ENCODE measurements at places on chromosomes 5 and 9. TPM values are rescaled to one million over a fixed set of nuclear protein-coding genes. Genes with fewer than 3 reads are reported as not detected.

Gene FAM78A
- 0.59 TPM for total RNA-seq

DNA sequence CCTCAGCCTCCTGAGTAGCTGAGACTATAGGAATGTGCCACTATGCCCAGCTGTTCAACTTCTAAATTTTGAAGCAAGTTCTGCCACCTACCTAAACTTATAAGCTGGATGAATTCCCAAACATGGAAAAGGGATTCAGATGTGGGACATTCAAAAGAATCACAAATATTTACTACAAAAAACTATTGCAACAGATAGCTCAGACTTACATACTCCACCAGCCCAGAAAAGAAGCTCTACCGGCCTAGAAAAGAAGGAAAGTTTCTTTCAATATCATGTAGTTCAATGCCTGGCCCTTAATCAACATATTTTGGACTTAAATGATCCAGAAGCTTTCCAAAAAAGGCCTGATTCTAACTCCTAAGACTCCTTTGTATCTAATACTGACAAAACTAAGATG, 23.8 kb downstream of the SH3RF2 start:
- peaks cover 12% of the 10 kb centered on the region for H3K4me1 ChIP-seq
- no peak overlapping the region for H3K4me3 ChIP-seq
- H3K36me3 ChIP-seq, result no peaks in the 10 kb centered on the region
- no peaks in the 10 kb centered on the region for H3K27me3 ChIP-seq
- H3K27ac ChIP-seq, result no peak overlapping the region
- DNase-seq, result no peak

DNA sequence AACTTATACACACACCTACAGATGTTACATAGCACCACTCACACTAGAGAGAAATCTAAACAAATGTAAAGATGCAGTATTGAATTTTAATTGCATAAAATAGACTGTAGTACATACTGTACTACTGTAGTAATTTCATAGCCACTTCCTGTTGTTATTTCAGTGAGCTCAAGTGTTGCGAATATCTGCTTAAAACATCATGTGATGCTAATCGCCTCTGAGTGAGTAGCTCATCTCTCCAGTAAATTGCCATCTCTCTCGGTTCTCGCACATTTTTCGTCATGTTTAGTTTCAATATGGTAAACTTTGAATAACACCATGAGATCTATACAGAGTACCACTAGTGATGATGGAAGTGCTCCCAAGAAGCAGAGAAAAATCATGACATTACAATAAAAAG, 22.0 kb upstream of the ARHGEF28 start:
- H3K4me3 ChIP-seq, result no peak overlapping the region
- H3K4me1 ChIP-seq, result peaks cover 12% of the 10 kb centered on the region
- no peak for DNase-seq
- H3K27ac ChIP-seq, result no peak overlapping the region
- no peaks in the 10 kb centered on the region for H3K36me3 ChIP-seq

- H3K4me1 ChIP-seq, result no peaks in the 10 kb centered on the region
- no peaks in the 10 kb centered on the region for H3K27me3 ChIP-seq
- H3K4me3 ChIP-seq, result no peak overlapping the region
- no peaks in the 10 kb centered on the region for H3K36me3 ChIP-seq
- no peak overlapping the region for H3K27ac ChIP-seq
These were observed 101.0 kb upstream of the GABRG2 start for GRCh38 chr5:161966564-161966963.

DNA sequence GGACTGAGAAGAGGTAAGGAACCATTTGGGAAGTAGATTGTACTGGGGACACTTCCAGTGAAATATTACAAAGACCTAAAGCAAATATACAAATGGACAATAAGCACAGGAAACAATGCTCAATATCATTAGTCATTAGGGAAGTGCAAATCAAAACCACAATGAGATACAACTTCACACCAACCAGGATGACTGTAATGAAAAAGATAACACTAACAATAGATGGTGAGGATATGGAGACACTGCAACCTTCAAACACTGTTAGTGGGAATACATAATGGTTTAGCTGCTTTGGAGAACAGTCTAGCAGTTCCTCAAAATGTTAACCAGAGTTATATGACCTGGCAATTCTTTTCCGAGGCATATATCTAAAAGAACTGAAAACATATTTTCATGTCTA, 149.7 kb downstream of the TRPM3 start:
- H3K27ac ChIP-seq, result no peak overlapping the region
- H3K4me3 ChIP-seq, result no peak overlapping the region
- H3K36me3 ChIP-seq, result no peaks in the 10 kb centered on the region
- no peak for DNase-seq
- no peaks in the 10 kb centered on the region for H3K4me1 ChIP-seq
- H3K27me3 ChIP-seq, result no peaks in the 10 kb centered on the region

GRCh38 chr5:142650060-142650459, 35.8 kb downstream of the FGF1 start:
- no peak overlapping the region for H3K27ac ChIP-seq
- no peak overlapping the region for H3K4me3 ChIP-seq
- H3K27me3 ChIP-seq, result no peaks in the 10 kb centered on the region
- H3K36me3 ChIP-seq, result no peaks in the 10 kb centered on the region
- DNase-seq, result no peak
- peaks cover 13% of the 10 kb centered on the region for H3K4me1 ChIP-seq

GRCh38 chr5:59471463-59471862, 422.1 kb downstream of the PDE4D start:
- H3K27me3 ChIP-seq, result no peaks in the 10 kb centered on the region
- DNase-seq, result no peak
- no peak overlapping the region for H3K27ac ChIP-seq
- no peak overlapping the region for H3K4me3 ChIP-seq
- H3K36me3 ChIP-seq, result no peaks in the 10 kb centered on the region

DNA sequence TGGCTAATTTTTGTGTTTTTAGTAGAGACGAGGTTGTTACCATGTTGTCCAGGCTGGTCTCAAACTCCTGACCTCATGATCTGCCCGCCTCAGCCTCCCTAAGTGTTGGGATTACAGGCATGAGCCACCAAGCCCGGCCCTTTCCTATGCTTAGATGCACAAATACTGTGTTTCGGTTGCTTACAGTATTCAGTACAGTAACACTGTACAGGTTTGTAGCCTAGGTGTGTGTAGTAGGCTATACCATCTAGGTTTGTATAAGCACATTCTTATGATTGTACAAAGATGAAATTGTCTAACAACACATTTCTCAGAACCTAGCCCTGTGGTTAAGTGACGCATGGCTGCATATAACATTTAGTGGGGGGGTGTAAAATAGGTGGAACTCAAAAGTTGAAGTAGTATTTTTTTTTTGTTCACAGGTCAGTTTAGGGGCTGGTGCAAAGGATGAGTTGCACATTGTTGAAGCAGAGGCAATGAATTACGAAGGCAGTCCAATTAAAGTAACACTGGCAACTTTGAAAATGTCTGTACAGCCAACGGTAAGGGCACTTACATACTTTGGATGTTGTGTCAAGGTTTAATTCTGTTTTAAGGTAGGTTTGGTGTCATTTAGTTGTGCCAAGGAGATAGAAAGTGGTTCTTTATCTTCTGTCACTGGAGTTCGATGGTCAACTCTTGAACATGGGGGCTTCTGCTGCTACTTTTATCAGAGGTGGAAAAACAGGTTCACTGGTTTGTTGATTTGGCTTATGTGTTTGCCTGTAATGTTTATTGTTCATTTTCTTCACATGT, 3.4 kb downstream of the NPM1 start:
- H3K4me3 ChIP-seq, result peak overlapping the region; percentile 93
- H3K27ac ChIP-seq, result peak overlapping the region; percentile 25
- H3K4me1 ChIP-seq, result peaks cover 21% of the 10 kb centered on the region
- no peaks in the 10 kb centered on the region for H3K27me3 ChIP-seq
- H3K36me3 ChIP-seq, result peaks cover 69% of the 10 kb centered on the region

DNA sequence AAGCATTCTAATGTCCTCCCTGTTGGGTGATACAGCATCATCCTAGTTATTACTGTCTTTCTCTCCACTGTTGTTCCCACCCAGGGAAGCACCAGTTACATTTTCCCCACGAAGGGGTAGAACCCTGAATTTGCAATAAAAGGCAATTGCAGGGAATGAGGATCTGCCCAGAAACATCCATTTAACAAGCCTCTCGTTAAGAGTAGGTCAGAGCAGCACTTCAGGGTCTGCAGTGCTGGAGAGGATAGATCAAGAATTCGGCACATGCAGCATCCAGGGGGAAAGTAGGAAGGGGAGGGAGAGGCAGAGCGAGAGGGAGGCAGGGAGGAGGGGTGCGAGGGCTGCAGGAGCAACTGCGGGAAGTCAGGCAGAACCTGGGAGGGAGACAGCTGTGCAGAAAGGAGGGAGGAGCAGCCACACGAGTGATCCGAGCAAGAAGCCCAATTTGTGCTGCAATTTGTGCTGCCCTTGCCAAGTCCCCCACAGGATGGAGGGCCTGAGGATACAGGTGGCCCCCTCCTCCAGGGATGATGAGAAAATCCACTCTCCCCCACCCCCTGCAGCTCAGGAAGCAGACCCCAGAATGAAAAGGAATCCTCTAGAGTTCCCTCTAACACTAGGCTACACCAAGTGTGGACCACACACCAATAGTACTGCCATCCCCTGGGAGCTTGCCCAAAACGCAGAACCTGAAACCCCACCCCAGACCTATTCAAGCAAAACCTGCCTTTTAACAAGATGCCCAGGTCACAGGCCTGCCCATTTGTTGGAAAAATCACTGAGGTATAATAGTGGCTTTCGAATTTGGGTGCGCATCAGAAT, 62.2 kb downstream of the EPB41L4B start:
- DNase-seq, result no peak
- no peaks in the 10 kb centered on the region for H3K27me3 ChIP-seq
- no peak overlapping the region for H3K4me3 ChIP-seq
- no peaks in the 10 kb centered on the region for H3K36me3 ChIP-seq
- H3K27ac ChIP-seq, result no peak overlapping the region
- H3K4me1 ChIP-seq, result peaks cover 22% of the 10 kb centered on the region

DNA sequence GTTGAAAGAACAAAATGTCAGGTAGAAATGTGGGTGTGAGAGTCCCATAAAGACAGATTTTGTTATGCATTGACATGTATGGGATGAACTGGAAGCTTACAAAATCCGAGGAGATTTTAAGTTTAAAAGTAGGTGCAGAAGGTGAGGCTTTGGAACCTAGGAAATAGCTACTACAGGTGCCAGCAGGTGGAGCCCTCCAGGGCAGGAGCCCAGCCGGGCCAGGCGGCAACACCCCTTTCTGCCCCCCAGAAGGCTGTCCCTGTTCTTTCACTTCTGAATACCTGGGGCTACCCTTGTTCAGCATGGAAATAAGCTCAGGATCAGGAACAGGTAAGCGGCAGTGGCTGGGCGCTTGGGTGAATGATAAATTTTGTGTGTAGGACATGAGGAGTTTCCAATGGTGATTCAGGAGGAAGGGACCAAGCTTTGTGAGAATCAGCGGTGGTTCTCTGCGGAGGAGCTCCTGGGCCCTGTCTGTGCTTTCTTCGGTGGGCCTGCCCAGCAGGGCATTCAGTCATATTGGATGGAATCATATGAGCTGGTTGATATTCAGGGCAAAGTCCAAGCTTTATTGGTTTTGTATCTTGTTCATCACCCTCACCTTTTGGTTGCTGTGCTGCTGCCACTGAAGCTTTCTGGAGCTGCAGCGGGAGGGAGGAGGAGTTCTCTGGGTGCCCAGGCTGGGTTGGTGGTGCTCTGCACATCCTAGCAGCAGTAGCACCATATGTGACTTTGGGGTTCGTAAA, 12.3 kb downstream of the PCBD2 start:
- no peaks in the 10 kb centered on the region for H3K27me3 ChIP-seq
- peaks cover 4% of the 10 kb centered on the region for H3K4me1 ChIP-seq
- DNase-seq, result peak; percentile 35
- H3K4me3 ChIP-seq, result no peak overlapping the region
- no peak overlapping the region for H3K27ac ChIP-seq

DNA sequence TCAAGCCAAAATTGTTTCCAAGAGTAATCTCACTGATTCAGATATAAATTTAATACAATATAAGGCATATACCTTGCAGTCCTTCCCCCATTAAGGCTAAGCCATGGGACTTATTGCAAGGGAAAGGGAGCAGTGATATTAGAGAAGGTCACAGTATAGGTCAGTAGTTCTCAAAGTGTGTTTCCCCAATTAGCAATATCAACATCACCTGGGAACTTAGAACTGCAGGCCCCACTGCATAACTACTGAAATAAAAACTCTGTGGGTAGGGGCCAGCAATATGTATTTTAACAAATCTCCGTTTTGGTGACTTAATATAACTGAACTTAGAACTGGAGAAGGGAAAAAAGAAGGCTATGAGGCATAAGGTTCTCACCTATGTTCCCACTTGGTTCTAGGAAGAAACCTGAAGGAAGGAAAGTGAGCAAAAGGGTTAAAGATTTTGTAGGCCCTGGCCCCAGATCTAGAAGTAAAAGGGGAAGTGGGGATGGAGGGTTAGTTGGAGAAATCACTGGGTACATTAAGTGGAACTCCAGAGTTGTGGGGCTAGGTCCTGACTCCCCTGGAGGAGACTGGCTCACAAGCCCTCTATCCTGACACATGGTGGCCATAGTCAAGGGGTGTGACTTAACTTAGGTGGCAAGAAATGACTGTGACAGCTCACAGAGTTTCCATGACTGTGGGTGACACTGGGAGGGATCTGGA, 40.7 kb downstream of the WDR36 start:
- DNase-seq, result no peak
- no peak overlapping the region for H3K4me3 ChIP-seq
- H3K27me3 ChIP-seq, result no peaks in the 10 kb centered on the region
- H3K4me1 ChIP-seq, result peaks cover 62% of the 10 kb centered on the region

DNA sequence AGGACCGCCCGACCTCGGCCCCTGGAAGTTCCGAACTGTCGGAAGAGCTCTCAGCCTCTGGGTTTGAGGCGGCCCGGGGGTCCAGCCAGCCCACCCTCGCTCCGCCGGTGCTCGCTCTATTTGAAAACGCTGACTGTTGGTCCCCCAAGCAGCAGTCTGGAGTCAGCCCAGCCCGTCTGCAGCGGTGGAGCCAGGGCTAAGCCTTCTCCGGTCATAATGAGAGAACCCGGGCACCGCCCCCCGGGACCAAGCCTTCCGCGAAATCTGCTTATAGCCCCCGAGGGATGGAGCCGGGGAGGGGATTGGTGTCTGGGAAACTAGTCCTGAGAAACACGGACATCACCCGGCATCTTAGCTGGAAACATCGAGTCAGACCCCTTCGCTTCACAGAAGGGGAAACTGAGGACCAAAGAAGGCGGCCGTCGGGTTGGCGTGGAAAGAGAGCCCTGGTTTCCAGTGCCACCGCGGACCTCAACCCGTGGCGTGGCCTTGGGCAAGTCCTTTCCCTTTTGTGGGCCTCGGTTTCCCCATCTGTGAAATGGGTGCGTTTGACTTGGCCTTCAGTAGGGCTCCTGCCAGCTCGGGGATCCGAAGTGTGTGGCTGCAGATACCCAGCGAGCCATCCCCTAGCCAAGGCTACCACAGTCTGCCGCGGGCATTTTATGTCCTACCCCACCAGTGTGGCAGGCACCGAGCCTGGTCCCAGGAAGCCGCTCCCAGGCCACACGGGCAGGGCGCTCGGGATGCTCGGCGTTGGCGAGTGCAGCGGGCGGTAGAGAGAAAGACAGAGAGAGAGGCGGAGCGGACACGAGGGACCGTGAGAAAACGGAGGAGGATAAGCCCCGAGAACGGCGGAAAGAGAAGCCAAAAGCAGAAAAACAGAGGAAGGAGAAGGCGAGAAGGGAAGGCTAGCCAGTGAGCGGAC, 857 bp downstream of the ADAM19 start:
- peak overlapping the region; percentile 74 for H3K27ac ChIP-seq
- DNase-seq, result peak; percentile 89
- no peaks in the 10 kb centered on the region for H3K27me3 ChIP-seq
- peaks cover 9% of the 10 kb centered on the region for H3K36me3 ChIP-seq
